Stimulated activated CD4-positive, alpha-beta T cell treated with anti-CD3 and anti-CD28 coated beads, Interleukin-12 subunit alpha, Interleukin-12 subunit beta, amount 100 ng/mL, for 48 hours (primary cell): ENCODE measurements at places on chromosomes 12 and 14.

DNA sequence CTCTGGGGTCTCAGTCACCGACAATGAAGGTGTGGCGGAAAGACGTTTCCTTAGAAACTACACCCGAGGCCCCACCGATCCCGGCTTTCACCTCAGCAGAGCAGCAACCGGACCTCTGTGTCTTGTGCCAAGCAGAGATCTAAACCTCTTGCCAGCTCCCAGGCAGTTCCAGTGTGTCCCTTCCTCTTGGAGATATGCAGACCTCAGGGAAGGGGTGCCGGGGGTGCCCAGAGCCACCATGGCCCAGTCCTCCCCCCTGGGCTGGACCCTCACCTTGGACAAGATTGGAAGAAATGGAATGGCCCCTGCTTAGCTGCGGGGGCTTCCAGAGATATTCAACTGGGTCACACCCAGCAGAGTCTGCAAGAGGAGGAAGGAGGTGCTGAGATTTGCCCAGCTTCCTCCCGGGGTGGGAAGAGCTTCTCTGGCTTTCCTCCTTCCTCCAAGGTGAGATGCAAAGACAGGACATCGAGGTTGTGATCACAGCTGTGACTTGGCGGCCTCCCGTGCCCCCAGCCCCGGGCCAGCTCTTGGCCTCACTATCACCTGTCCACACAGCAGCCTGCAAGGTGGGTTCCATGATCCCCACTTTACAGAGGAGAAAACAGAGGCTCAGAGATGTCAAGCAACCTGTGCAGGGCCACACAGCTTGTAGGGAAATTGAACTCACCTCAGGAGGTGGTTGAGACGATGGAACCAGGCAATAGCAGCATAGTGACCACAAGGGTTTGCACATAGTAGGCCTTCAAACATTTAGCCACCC lies 281.7 kb upstream of the RTL1 start:
- DNase-seq, result no peak

DNA sequence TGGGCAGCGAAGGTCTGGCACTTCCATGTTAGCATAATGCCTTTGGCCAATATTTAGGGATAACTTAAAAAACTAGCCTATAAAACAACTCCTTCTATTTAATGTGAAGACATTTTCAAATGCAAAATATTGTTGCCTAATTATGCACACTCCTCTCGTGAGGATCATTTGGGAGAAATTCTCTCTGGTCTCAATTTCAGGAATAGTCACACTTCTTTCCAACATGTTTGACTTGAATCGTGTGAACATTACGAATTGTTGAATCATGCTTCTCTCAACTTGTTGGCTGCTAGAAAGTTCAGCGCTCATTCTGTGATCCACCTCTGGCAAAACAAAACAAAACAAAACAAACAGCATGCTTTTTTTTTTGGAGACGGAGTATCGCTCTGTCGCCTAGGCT lies 313.2 kb downstream of the SEC23A start:
- DNase-seq, result no peak

DNA sequence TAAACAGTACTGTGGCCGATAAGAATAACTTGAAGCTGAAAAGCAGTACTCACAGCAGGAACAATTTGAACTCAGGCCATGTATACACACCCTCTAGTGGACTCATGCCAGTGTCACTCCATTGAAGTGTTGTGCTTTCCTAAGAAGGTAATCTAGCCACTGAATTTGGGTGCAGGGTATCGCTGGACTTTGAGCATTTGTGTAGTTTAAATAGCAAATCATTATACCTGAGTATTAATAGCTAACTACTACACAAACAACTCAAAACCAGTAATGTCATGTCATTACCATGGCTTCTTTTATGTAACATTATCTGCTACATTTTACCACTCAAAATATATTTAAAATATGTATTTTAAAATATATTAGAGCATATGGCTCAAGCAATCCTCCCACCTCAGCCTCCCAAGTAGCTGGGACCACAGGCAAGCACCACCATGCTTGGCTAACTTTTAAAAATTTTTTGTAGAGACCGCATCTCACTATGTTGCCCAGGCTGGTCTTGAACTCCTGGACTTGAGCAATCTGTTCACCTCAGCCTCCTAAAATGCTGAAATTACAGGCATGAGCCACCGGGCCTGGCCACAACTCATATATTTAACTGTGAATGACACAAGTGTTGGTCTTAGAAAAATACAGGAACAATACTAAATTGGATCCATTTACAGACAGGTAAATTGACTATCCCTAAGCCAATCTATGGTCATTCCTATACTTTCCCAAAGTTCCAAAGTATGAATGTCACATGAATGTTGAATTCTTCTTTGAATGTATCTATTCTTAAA lies 25.6 kb upstream of the ARID4A start:
- no peak for DNase-seq

GRCh38 chr12:57046086-57046791 lies 3.7 kb downstream of the MYO1A start:
- DNase-seq, result no peak

GRCh38 chr12:97024393-97024792 lies 117.3 kb downstream of the NEDD1 start:
- DNase-seq, result no peak

DNA sequence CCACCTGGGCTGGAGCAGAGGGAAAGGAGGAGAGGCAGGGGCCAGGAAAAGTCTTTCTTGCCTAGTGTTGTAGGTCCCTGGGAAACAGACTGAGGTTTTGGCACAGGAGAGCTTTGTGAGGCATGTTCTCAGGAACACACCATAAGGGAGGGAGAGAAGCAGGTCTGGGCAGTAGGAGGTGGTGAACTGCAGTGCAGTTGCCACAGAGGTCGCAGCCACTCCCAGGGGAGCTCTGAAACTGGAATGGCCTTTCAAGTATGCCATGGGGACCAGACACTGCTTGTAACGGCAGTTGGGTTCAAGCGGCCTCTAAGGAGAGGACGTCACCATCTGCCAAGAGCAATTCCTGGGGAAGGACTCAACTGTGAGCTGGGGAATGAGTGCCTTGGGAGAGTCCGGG lies 35.4 kb upstream of the NKX2-8 start:
- no peak for DNase-seq

DNA sequence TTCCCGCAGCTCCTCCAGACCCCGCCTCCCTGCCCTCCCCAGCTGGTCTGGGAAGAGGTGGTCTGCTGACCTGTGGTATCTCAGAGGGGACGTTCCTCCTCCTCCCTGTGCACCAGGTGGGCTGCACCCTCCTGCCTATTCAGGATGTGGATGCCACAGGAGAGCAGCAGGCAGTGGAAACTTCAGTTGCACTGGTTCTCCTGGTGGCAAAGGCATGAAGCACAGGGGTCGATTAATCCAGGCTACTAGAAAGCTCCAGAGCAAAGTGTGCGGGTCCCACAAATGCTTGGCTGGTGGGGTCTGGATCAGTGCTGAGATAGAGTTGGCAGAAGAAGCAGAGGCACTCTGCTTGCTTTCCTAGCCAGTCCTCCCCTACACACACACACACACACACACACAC lies 197.0 kb downstream of the SLC41A2 start:
- DNase-seq, result no peak

DNA sequence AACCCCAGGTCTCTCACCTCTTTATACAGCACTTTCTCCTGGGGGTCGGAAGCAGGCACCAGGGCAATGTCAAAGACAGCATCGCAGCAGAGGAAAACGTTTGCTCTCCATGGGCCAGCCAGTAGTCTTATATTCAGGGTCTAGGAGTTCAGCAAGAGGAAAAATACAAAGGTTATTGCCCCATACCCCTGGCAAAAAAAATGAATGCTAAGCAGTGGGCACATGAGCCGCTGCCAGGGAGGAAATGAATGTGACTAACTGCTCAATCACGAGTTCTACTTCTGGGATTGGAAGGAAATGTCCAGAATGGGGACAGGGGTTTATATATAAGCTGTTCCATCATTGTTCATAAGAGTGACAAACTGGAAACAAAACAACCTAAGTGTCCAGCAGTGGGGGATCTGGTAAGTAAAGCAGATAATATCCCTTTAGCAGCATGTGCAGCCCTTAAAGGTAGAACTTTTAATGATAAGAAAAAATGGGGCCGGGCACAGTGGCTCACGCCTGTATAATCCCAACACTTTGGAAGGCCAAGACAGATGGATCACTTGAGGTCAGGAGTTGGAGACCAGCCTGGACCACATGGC lies 53.8 kb downstream of the PHETA1 start:
- no peak for DNase-seq

DNA sequence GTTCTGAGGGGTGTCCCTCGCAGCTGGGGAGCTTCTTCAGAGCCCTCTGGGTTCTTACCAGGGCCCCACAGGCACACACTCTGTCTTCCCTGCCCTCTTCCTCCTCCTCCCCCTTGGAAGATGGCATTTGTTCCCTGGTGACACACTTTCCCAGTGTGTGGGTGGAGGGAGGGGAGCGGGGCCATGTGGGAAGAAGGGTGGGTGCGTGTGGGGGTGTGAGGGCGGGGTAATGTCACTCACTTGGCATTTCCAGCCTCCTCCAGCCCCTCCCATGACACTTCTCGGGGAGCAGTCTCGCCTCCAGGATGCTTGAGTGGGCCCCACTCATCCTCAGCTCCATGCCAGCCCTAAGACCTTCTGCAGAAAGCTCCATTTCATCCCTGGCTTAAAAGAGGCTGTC lies 61.3 kb downstream of the ADCK1 start:
- no peak for DNase-seq

- DNase-seq, result no peak
These were observed 76.0 kb upstream of the CAPRIN2 start for GRCh38 chr12:30830751-30831150.

- no peak for DNase-seq
These were observed 44.8 kb upstream of the NR2C1 start for GRCh38 chr12:95118138-95118787.
